Fibroblast of mammary gland (primary cell): ENCODE measurements at places on chromosomes 16 and 17.

DNA sequence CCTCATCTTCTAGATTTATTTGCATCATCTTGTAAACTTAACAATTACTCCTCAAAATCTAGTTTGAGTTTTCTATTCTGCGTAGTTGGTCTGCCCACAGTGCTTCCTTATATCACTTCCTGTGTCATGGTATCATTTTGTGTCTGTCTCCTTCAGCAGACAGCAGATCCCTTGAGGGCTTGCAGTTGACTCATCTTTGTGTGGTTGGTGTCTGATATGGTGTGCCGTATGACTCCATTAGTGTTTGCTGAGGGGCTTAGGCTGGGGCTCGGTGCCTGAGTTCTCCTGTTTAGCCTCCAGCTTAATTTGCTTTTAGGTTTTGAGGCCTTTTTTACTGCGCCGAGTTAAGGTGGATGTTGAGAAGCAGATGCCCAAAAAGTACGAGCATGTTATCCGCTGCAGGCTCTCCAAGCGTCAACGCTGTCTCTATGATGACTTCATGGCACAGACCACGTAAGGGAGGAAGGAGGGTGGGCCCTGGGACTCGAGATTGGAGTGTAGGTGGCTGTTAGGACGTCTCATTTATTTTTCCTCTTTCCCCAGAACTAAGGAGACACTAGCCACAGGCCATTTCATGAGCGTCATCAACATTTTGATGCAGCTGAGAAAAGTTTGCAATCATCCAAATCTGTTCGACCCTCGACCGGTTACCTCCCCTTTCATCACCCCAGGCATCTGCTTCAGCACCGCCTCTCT is 16.9 kb downstream of the SRCAP start:
- DNase-seq, result peak; percentile 71

- no peak for DNase-seq
These were observed 1.9 kb downstream of the RAD51C start for GRCh38 chr17:58694302-58694701.

DNA sequence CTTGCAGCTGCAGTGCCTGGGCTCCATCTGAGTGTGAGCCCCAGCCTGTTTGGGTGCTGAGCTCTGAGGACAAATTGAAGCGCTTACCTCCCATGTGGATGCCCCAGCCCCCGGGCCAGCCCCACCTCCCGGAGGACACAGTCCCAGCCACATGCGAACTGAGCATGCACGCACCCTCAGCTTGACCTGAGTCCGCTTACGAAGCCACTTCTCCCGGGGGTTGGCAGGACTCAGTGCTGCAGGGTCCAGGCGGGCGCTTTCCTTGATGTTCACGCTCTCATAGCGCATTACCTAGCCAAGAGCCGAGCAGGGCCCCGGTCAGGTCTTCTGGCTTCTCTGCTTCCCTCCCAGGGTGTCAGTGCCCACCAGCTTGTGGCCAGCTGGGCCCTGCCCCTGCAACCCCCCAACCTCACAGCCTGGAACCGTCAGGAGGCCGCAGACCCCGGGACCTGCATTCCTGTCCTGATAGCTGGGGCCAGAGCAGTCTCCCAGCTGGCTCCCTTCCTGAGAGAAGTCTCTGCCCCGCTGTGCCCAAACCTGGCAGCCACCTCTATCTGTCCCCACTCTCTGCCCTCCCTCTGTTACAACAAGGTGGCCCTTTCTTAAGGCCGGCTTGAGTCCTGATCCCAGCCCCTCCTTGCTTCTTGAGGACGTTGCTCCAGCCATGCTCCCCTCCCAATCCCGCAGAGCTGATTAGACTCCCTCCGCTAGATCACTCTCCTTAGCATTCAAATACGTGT is 24.0 kb downstream of the PIMREG start:
- no peak for DNase-seq

DNA sequence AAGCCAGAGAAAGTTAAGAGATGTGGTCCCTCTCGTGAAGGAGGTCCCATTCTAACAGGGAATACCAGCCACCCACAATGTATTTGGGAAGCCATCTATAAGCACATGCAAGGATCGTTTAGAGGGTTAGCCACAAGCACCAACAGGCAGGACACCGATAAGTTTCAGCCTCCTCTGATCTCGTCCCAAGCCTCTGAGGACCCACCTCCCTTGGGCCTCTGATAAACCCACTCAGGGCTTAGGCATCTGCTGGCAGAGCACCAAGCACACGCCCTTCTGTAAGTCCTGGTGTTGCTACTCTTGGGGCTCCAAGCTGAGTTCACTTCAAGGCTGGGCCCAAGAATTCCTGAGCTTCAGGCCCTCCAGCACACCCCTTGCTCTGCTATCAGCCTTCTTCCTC is 5.4 kb upstream of the PNPO start:
- peak; percentile 58 for DNase-seq

GRCh38 chr17:31200287-31200686 is 96.8 kb downstream of the OMG start:
- no peak for DNase-seq

DNA sequence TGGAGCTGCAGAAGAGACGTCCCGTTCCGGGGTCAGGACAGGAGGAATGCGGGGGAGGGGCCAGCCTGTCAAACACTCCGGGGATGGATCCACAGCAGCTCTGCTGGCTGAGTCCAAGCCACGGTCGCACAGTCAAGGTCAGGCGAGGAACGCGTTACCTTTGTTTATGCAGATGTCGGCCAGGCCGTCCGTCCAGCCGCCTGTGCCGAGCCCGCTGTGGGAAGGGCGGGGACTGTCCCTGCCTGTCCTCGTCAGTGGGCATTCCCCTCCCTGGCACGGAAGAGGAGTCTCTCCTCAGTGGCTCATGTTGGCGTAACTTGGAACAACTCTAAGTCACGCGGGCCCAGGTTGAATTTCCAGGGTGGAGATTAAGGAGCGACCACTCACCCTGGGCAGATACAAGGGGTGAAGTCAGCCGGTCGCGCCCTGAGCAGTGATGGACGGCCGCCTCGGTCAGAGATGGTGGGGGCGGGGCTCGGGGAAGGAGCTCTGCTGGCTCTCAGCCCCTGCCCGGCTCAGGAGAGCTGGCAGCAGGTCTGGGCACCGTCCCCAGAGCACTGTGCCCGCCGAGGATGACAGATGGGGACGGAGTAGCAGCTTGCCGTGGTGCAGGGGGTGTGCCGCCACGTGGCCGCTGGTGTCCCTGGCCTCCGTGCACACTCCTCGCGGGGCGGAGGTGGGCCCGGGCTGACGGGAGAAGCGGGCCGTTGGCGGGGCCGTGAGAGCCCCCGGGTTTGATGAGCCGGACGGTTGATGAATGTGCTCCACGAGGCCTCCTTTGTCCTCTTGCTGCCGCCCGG is 7.3 kb downstream of the CACNA1H start:
- no peak for DNase-seq

- no peak for DNase-seq
These were observed 15.4 kb downstream of the NECAB2 start for GRCh38 chr16:83983491-83983890.

DNA sequence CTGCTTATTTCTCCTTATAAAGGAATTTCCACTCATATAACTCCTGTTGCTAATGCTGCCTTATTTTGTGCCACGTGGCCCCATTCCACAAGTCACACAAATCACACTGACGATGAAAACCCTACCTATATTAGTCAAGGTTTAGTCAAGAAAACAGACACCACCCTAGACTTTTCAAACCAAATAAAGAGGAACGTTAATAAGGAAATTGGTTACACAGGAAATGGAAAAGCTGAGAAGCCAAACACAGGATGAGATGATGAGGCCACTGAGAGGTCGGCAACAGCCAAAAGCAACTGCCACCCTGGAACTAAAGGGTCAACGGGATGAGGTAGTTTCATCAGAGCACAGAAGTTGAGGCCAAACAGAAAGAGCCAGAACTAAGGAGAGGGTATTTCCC is 47.3 kb upstream of the ALOX12 start:
- no peak for DNase-seq

DNA sequence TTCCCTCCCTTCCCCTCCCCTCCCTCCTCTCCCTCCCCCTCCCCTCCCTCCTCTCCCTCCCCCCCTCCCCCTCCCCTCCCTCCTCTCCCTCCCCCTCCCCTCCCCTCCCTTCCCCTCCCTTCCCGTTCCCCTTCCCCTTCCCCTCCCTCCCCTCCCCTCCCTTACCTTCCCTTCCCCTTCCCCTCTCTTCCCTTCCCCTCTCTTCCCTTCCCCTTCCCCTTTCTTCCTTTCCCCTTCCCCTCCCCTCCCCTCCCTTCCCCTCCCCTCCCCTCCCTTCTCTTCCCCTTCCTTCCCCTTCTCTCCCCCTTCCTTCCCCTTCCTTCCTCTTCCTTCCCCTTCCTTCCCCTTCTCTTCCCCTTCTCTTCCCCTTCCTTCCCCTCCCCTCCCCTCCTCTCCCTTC is 61.1 kb downstream of the EMP2 start:
- DNase-seq, result no peak

DNA sequence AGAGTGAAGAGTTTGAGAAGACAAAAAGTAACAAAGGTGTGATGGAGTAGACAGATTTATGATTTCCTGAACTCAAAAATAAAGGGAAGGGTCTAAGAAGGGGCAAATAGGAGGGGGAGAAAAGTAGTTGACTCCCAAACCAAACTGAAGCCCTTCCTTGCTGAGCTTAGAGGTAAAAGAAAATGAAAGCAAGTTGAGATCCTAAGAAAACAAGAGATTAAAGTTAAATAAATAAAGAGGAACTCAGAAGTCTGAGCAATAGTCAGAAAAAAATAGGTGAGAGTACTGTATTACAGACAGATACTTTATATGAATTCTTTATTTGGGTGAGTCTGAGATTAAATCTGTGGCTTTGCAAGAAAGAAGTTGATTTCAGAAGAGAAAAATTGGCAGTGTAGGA is 3.3 kb upstream of the PSMD12 start:
- no peak for DNase-seq

GRCh38 chr17:82947051-82947991 is 107.5 kb upstream of the ZNF750 start:
- DNase-seq, result no peak

GRCh38 chr16:82700541-82701235 is 73.9 kb downstream of the CDH13 start:
- no peak for DNase-seq

GRCh38 chr16:74033441-74033995 is 263.1 kb upstream of the PSMD7 start:
- no peak for DNase-seq

- peak; percentile 100 for DNase-seq
These were observed 32.5 kb downstream of the ABCC12 start for GRCh38 chr16:48123104-48123788.

GRCh38 chr16:89157778-89158177 is 13.8 kb upstream of the CDH15 start:
- DNase-seq, result no peak

- DNase-seq, result no peak
These were observed 87.7 kb downstream of the RMI2 start for GRCh38 chr16:11432856-11433395.

DNA sequence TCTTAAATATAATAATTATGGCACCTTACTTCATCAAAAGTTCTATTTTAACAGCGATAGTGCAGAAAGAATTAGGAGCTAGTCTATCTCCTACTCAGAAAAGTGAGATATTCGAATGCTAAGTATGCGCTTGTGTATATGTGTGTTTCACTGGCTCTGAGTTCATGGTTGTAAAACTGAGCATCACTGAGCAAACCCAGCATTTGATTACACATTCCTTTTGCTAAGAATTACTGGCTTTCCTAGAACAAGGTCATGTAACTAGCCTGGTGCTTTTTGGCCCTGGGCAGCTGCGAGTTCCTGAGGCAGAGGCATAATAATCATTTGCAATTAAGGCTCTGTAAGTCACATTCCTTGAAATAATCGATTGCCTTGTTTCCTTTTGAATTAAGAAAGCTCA is 157.2 kb downstream of the SNX29 start:
- DNase-seq, result no peak

DNA sequence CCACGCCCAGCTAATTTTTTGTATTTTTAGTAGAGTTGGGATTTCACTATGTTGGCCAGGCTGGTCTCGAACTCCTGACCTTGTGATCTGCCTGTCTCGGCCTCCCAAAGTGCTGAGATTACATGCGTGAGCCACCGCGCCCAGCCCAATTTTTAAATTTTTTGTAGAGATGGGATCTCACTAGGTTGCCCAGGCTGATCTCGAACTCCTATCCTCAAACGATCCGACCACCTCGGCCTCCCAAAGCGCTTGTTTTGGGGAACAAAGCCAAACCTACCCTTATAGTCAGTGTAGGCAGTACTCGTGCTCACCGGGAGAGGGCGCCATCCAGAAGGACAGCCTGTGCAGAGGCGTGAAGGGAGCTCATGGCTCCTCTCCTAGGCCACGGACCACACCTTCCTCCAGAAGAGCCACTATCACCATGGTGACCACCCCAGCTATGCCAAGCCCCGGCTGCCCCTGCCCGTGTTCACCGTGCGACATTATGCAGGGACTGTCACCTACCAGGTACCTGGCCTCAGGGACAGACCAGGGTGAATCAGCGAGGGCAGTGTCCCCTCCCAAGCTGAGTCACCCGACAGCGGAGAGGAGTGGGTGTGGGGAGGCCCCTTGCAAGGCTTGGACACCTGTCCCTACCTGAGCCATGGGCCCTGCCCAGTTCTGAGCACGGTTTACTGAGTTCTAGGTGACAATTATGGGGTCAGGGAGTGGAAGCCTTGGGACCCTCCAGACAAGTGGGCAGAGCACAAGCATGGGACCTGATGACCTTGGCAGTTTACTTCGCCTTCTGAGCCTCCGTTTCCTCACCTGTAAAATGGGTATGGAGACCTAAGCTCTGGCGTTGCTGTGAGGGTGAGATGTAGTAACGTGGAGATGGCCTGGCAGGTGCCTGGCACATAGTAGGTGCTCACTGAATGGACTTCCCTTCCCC is 13.7 kb downstream of the MYO15B start:
- peak; percentile 29 for DNase-seq

DNA sequence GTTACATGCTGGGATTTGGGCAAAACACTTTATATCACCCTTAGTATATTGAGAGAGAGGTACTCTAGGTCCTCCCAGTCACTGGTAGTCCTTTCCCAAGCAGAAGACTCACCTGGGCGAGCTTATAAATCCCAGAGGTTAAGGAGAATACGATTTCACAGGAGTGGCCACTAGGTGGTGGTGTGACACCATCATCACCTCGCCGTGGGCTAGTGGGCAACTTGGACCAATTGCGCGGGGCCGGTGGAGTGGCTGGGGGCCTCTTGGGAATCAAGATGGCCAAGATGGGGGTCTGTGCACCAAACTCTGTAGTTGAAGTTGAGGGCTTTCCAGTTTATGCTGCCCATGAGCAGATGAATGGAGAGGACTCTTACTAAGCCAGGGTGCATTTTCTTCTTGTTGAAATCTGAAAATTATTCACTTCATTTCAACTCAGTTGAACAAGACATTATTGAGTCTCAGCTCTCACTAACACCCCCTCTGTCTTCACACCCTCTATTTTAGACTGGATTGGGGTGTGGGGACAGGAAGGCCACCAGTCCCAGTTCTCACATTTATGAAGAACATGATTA is 38.2 kb upstream of the PIRT start:
- DNase-seq, result peak; percentile 34

DNA sequence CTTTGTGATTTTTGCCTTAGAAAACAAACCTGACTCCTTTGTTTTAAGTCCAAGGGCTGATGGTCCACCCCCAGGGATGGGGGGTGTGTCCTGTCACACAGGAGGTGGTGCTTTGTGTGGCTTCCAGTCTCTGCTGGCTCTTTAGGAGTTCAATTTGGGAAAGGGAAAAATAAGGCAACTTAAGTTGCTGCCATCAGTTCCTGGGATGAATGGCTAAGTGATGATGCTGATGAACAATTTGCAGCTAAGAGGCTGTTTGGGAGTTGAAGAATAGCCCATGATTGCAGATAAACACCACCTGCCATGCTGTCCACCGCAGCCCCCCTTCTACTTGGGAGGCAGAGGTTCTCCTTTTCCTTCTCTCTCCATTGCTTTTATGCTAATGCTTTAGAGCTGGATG is 40.2 kb downstream of the ARL4D start:
- no peak for DNase-seq
